ENCODE measurements at places on chromosomes 3 and 15.
A peak's percentile ranks its signal among the peaks of the same experiment; 100 is the strongest.

- no peak for DNase-seq
Measured at GRCh38 chr3:181912384-181912783, 200.7 kb downstream of the SOX2 start.

DNA sequence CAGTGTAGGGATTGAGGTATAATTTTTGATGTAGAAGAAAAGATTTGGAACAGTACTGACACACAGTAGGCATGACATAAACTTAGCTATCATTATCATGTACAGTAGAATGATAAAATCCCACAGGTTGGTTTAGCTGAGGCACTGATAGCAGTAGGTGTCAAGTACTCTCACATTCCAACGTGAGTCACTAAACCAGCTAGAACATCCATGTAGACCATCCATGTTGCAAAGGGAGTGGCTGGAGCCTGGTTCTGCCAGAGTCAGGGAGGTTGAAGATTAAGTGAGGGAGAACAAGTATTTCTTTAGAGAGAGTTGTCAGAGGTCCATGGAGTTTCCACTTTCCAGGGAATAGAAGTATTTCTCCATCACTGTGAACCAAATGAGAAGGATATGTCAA lies 157.2 kb upstream of the TMEM108 start:
- DNase-seq = no peak

DNA sequence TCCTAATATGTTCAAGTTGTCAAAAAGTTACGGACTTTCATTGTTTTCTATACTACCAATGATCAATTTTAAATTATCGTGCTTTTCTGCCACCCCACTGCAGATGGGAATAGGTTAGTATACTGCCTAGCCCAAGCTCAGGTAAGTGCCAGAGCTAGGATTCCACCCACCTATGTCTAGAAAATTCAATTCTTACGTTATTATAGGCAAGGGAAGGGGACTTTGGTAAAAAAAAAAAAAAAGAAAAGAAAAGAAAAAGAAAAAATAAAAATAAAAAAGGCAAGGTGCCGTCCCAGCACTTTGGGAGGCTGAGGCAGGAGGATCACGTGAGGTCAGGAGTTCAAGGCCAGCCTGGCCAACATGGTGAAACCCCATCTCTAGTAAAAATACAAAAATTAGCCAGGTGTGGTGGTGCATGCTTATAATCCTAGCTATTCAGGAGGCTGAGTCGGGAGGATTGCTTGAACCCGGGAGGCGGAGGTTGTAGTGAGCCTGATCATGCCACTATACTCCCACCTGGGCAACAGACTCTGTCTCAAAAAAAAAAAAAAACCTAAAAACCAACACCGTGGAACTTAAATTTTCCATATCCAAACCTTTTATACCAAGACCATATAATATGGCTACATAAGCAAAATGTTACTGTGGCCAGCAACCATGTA lies 1.3 kb downstream of the RPL22L1 start:
- no peak for DNase-seq

GRCh38 chr3:46643701-46644100 lies 31.4 kb downstream of the FAM240A start:
- DNase-seq = no peak

DNA sequence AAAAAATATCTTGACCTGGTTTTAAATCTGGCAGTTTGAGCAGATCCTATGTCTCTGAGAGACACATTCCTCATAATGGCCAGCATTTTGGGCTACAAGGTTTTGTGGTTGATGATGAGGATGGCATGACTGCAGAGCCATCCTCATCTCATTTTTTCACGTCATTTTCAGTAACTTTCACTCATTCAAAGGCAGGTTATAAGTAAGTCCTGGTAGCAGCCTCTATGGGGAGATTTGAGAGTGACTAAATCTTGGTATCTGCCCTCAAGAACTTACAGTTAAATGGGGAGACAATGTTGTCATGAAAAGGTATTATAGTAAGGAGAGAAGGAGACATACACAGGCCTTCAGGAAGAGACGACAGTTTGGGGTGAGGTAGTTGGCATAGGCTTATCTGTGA lies 14.5 kb downstream of the TIGIT start:
- DNase-seq = no peak

- DNase-seq = no peak
Measured at GRCh38 chr3:128683957-128684356, 33.3 kb upstream of the RPN1 start.

GRCh38 chr3:37994639-37994972 lies 4.0 kb downstream of the VILL start:
- no peak for DNase-seq

GRCh38 chr3:110198717-110199587 lies 861.6 kb upstream of the DPPA4 start:
- no peak for DNase-seq

DNA sequence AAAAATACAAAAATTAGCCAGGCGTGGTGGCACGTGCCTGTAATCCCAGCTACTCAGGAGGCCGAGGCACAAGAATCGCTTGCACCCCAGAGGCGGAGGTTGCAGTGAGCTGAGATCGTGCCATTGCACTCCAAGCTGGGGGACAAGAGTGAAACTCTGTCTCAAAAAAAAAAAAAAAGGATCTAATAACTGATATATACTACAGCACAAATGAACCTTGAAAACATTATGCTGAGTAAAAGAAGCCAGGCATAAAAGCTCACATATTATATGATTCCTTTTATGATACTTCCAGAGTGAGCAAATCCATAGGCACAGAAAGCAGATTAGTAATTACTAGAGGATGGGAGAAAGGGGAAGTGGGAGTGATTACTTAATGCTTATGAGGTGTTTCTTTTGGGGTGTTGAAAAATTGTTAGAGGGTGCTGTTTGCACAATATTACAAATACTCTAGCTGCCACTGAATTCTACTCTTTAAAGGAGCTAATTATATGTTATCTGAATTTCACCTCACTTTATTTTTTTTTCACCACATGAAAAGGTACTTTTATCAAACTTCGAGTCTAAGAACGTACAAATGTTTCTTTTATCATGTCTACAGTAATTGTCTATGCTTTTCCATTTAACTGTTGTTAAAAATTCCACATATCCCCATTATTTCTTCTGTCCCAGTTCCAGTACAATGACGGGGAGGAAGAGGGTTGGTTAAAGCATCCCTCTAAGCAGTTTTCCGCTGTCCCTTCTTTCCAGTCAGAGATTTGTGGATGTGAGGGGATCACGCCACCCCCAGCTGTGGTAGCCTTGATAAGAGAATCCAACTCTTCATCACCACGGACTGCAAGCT lies 77.7 kb upstream of the FAM174B start:
- no peak for DNase-seq

GRCh38 chr3:178532476-178532875 lies 3.8 kb upstream of the KCNMB2 start:
- DNase-seq = no peak

DNA sequence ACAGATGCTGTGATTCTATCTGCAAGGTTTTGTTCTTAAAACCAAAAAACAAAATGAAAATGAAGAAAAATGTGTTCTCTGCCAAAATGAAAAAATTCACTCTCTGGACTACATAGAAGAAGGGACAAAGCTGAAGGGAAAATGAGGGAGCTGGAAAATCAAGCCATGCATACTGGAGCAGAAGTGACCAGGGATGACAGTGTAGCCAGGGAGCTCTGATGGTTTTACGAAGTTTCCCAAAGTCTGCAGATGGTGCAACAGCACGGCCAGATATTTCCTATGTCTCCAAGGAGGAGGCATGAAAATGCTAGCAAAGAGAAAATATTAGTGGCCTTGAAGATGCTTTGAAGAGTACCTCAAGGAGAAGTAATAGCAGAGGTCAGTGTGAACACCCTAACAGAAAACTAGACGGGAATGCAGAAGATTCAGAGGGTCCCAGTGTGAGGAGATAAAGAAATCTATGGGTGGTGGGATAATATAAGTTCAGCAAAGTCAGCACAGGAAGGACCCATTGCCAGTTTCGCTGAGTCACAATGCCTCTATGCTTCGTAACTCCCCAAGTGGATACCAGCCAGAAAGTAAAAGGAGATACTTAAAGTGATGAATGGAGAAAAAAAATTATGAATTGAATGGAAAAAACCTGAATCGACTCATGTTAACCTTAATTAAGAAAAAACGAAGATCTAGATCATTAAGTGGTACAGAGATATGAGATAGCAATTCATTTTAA lies 39.0 kb upstream of the POMGNT2 start:
- DNase-seq = no peak

DNA sequence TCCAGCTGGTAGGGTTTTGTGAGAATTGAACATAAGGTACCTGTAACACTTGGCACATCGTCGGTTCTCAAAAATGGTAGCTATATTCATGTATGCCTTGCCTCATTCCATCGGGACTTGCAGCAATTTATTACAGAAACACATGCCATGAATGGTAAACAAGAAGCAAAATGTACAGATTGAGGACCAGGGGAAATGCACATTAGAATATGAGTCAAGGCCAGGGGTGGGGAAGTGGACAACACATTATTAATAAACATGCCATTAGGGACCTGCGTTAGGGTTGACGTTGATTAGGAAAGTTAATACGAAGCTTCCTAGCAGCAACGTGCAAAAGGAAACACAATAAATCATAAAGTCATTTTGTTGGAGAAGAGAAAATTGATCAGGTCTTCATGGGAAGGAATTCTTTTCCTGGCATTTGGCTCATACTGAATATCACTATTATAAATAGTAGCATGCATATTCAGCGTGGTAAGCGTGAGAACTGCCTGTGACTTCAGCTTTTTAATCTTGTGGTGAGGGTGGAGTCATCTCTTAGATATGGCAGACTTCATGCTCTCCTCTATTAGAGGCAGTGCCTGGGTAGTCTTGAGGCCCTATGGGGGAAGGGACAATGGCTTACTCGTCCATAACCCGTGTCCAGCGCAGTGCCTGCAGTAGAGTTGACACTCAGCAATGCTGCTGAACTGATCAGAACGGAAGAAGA lies 184.9 kb downstream of the SV2B start:
- no peak for DNase-seq

DNA sequence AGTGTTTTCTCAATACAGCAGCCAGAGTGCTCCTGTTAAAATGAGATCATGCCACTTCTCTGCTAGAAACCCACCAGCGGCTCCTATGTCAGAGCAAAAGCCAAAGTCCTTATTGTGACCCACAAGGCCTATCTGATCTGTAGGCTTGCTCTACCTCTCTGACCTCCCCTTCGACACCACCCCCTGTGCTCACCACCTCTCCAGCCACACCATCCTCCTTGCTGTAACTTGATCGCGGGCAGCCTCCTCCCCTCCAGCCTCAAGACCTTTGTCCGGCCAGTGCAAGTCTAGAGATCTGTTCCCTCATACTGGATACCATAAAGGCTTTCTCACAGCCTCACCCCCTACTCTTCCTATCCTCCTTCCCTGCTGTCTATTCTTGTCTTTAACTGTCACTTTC lies 1.9 kb upstream of the IGDCC4 start:
- DNase-seq = peak; percentile 22

GRCh38 chr3:125437631-125438435 lies 62.7 kb upstream of the ZNF148 start:
- peak; percentile 17 for DNase-seq

DNA sequence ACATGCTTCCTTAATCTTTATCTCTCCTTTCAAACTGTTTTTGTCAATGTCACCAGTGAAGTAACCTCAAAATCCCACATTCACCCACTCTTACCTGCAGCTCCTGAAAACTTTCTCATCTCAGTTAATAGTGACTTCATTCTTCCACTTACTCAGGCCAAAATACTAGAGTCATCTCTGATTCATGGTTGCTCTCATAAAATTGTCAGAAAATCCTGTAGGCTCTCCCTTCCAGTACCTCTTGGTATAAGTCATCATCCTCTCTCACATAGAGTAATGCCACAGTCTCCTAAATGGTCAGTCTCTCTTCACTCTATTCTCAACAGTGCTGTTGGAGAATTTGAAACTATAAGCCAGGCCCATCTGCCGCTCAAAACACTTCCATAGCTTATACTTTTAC lies 34.9 kb upstream of the POU1F1 start:
- DNase-seq = no peak

DNA sequence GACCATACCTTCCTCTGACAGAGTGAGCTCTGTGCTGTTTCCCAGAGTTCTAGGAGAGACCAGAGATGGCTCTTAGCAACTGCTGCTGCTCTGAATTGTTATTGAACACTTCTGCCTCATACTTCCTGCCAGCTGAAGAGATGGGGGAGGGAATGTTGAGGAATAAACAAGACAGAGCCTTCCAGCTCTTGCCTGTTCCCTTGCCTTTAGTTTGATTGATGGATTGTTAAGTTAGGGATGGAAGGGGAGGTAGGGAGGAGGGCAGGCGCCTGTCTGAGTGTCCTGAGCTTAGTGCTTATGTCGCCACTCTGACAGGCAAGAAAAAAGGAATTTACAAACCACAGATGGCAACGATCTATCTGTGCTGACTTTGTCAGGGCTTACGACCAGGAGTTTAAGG lies 42.8 kb downstream of the ZNF609 start:
- DNase-seq = peak; percentile 33

- no peak for DNase-seq
Measured at GRCh38 chr15:31803388-31803884, 226.9 kb upstream of the CHRNA7 start.

DNA sequence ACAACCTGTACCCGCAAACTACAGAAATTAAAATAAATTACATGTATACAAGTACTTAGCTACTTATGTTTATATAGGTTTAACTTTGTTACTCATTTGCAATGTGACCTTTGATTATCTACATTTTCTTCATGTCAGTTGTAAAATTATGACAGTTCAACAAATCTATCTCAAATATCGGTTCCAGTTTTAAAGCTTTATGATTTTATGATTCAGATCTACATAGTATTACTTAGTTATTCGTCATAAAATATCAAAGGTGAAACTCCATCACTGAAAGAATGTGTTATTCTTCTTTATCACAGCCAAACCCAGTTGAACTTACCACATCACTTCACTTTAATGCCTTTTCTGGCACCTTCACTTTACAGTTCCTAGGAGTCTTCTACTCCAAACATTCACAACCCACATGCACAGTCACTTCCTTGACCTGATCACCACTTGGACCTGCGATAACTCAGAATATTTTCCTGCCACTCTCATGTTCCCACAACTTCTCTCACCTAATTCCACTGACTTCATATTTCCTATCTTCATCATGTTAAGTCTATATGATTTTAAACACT lies 47.2 kb downstream of the SLITRK3 start:
- peak; percentile 91 for DNase-seq

GRCh38 chr15:60396100-60396499 lies 1.7 kb downstream of the ANXA2 start:
- DNase-seq = no peak

- DNase-seq = no peak
Measured at GRCh38 chr3:189950258-189950657, 170.4 kb downstream of the P3H2 start.

- peak; percentile 48 for DNase-seq
Measured at GRCh38 chr3:43998836-43999727, 242.6 kb upstream of the TOPAZ1 start.
